Ovary (tissue), 10 donors: ENCODE measurements at places on chromosomes 4 and X. TPM values are rescaled to one million over a fixed set of nuclear protein-coding genes. Genes with fewer than 3 reads are reported as not detected.

DNA sequence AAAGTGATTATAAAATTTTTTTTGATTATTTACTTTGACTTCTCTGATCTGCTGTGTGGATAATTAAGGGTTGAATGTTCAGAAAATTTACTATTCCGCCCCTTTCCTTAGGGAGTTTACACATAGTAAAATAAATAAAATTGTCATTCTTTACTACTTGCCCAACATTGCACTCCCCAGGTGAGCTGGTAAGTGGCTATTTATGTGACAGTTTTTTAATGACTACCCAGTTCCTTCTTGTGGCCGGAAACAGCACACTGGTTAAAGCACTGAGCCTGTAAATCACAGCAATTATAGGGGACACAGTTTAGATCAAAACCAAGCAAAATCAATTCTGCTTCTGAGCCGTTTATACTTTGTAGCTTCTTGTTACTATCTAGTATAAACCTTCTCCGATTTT, 158.1 kb downstream of the FHIP1A start:
- H3K36me3 ChIP-seq, result no peaks in the 10 kb centered on the region
- DNase-seq, result no peak
- H3K4me1 ChIP-seq, result no peaks in the 10 kb centered on the region
- H3K27me3 ChIP-seq, result no peaks in the 10 kb centered on the region
- no peak overlapping the region for H3K4me3 ChIP-seq

GRCh38 chr4:153809916-153810810, 21.3 kb upstream of the SFRP2 start:
- no peak overlapping the region for H3K4me3 ChIP-seq
- no peak for DNase-seq
- no peak overlapping the region for H3K27ac ChIP-seq
- H3K27me3 ChIP-seq, result no peaks in the 10 kb centered on the region
- H3K4me1 ChIP-seq, result no peaks in the 10 kb centered on the region
- no peaks in the 10 kb centered on the region for H3K36me3 ChIP-seq

GRCh38 chrX:71542825-71543224, 9.9 kb downstream of the OGT start:
- H3K27ac ChIP-seq, result no peak overlapping the region
- H3K27me3 ChIP-seq, result no peaks in the 10 kb centered on the region
- H3K4me1 ChIP-seq, result peaks cover 2% of the 10 kb centered on the region
- no peaks in the 10 kb centered on the region for H3K36me3 ChIP-seq
- H3K4me3 ChIP-seq, result no peak overlapping the region
- DNase-seq, result no peak

- no peaks in the 10 kb centered on the region for H3K36me3 ChIP-seq
- H3K4me3 ChIP-seq, result peak overlapping the region; percentile 34
- peaks cover 4% of the 10 kb centered on the region for H3K4me1 ChIP-seq
- peak overlapping the region; percentile 85 for H3K27ac ChIP-seq
- DNase-seq, result peak; percentile 60
Observed at GRCh38 chrX:51893931-51894696, 691 bp downstream of the MAGED1 start.

GRCh38 chr4:83378419-83378818, 43.8 kb upstream of the HPSE start:
- no peak for DNase-seq
- H3K4me1 ChIP-seq, result no peaks in the 10 kb centered on the region
- no peak overlapping the region for H3K27ac ChIP-seq
- no peaks in the 10 kb centered on the region for H3K36me3 ChIP-seq
- no peaks in the 10 kb centered on the region for H3K27me3 ChIP-seq

- H3K36me3 ChIP-seq, result no peaks in the 10 kb centered on the region
- H3K4me1 ChIP-seq, result no peaks in the 10 kb centered on the region
- no peak overlapping the region for H3K27ac ChIP-seq
- no peak for DNase-seq
Observed at GRCh38 chr4:45350438-45350837, 624.1 kb upstream of the GNPDA2 start.

GRCh38 chrX:146934256-146934655, 119.7 kb upstream of the CXorf51A start:
- no peak overlapping the region for H3K27ac ChIP-seq
- H3K4me3 ChIP-seq, result no peak overlapping the region
- no peaks in the 10 kb centered on the region for H3K27me3 ChIP-seq
- no peak for DNase-seq
- no peaks in the 10 kb centered on the region for H3K4me1 ChIP-seq

DNA sequence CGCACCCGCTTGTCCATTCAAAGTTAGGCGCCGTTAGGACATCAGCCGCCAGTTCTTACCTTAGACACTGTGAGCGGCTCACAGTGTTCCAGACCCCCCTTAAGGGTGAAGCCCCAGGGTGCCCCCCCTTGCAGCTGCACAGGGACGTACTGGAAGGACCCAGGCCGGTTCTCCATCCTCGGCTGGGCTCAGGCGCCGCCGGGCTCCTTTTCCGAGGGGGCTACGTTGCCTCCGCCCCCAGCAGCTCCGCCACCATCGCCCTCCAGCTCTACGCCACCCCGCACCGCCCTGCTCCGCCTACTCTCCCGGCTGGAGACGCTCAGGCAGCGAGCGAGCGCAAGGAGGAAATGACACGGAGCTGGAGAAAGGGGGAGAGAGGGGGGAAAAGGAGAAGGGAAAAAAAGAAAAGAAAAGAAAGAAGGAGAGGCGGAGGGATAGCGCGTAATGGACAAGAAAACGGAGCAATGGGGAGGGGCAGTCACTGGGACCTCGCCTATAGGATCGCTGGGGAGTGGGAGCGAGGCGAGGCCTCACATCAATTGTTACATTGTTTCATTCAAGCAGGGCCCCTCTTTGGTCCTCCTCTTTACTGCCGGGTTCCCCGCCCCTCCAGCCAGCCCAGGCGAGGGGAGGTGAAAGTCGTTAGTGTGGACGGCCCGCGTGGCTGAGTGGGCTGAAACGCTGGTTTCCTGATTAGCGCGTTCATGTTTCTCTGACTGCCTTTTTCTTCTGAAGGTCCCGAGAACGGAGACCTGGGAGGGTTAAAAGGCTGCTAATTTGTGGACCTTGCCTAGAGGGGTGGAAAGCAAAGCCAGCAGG, at the start of gene SHROOM4:
TSS of gene SHROOM4 (minus strand) at position 352 of the 819 bp plus-strand sequence. CDS start at position 176, 176 bp downstream.
- peak; percentile 40 for DNase-seq
- peak within 1 kb of the TSS; percentile 3 for H3K27ac ChIP-seq
- H3K4me1 ChIP-seq, result no peaks in the 10 kb centered on the region
- peak within 1 kb of the TSS; percentile 41 for H3K4me3 ChIP-seq

DNA sequence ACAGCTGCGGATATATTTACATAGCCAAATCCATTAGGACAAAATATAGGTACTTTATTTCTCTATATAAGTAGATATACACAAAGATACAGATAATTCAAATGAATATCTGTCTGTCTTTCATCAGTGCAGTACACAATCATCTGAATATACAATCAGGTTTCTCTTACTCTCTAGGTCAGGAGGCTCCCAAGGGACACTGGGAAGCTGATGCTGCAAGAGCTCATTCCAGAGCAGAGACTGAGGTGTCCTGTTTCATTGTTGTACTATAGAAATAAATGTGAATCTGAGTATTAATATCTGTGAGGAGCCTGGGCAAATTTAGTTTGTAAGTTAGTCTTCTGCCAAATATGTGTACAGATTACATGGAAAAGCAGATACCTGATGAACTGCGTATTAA, 4.2 kb downstream of the TLL1 start:
- peaks cover 4% of the 10 kb centered on the region for H3K4me1 ChIP-seq
- no peaks in the 10 kb centered on the region for H3K36me3 ChIP-seq
- DNase-seq, result no peak
- no peak overlapping the region for H3K4me3 ChIP-seq

GRCh38 chrX:56765811-56766553, 36.9 kb downstream of the NBDY start:
- DNase-seq, result no peak
- H3K27me3 ChIP-seq, result no peaks in the 10 kb centered on the region
- no peaks in the 10 kb centered on the region for H3K36me3 ChIP-seq
- no peak overlapping the region for H3K27ac ChIP-seq

GRCh38 chr4:171561419-171561818, 251.8 kb upstream of the GALNTL6 start:
- peaks cover 3% of the 10 kb centered on the region for H3K27me3 ChIP-seq
- DNase-seq, result no peak
- H3K4me1 ChIP-seq, result no peaks in the 10 kb centered on the region
- H3K4me3 ChIP-seq, result no peak overlapping the region
- H3K36me3 ChIP-seq, result no peaks in the 10 kb centered on the region

DNA sequence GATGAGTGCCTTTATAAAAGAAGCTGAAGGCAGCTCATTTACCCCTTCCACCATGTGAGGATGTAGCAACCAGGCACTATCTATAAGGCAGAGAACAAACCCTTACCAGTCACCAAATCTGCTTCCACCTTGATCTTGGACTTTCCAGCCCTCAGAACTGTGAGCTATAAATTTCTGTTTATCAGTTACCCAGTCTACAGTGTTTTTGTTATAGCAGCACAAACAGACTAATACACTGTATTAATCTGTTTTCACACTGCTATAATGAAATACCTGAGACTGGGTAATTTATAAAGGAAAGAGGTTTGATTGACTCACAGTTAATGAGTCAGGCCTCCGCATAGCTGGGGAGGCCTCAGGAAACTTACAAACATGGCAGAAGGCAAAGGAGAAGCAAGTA, 91.2 kb downstream of the SOWAHB start:
- H3K36me3 ChIP-seq, result no peaks in the 10 kb centered on the region
- no peak overlapping the region for H3K27ac ChIP-seq

GRCh38 chrX:118857006-118857405, 33.4 kb downstream of the ZCCHC12 start:
- H3K27ac ChIP-seq, result no peak overlapping the region
- no peaks in the 10 kb centered on the region for H3K27me3 ChIP-seq
- no peaks in the 10 kb centered on the region for H3K4me1 ChIP-seq
- no peaks in the 10 kb centered on the region for H3K36me3 ChIP-seq

DNA sequence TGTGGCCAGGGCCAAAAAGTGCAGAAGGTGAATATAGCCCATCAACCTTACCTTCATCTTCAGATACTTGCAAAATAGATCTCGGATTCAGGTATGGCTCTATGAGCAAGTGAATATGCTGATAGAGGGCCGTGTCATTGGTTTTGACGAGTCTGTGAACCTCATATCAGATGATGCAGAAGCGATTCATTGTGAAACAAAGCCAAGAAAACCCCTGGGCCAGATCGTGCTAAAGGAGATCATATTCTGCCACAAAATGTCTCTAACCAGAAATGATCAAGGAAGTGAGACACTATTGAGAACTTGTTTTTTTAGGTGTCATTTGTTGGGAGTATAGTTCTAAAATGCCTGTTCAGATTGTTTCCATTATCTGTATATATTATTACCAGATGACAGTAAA, 48.3 kb downstream of the PDK3 start:
- H3K4me3 ChIP-seq, result no peak overlapping the region
- no peaks in the 10 kb centered on the region for H3K4me1 ChIP-seq
- DNase-seq, result no peak
- H3K36me3 ChIP-seq, result no peaks in the 10 kb centered on the region

DNA sequence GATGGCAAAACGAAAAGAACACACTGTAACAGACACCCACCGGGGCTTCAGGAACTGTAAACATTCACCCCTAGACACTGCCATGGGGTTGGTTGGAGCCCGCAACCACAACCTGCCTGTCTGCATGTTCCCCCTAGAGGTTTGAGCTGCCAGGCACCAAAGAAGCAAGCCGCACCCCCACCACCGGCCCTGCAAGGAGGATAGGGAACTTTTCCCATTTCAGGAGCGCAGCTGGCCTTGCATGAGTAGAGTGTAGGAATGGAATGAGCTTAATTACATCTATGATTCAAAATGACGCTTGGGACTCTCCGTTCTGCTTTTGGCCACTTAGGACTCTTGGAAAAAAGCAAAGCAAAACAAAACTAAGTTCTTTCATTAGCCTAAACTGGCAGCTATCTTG, 243.6 kb upstream of the CTSO start:
- H3K27me3 ChIP-seq, result no peaks in the 10 kb centered on the region
- H3K27ac ChIP-seq, result no peak overlapping the region
- no peaks in the 10 kb centered on the region for H3K36me3 ChIP-seq
- no peak for DNase-seq
- no peak overlapping the region for H3K4me3 ChIP-seq

DNA sequence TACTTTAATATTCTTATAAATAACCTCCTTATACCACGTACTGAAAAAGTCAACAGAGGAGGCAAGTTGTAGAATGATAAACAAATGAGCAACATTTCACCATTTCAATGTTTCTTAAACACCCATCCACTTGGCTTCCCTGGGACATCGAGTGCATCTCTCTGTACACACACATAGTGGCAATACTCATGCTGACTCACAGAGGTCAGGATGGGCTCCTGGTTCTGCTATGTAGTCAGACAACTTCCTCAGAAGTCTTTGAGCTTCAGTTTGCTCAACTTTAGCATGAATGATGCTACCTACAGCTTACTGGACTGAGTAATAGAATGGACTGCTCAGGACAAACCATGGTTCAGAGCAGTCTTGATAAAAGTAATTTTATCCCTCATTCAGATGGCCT, 56.9 kb downstream of the MAD2L1 start:
- H3K27me3 ChIP-seq, result no peaks in the 10 kb centered on the region
- H3K36me3 ChIP-seq, result no peaks in the 10 kb centered on the region
- H3K27ac ChIP-seq, result no peak overlapping the region
- H3K4me3 ChIP-seq, result no peak overlapping the region

DNA sequence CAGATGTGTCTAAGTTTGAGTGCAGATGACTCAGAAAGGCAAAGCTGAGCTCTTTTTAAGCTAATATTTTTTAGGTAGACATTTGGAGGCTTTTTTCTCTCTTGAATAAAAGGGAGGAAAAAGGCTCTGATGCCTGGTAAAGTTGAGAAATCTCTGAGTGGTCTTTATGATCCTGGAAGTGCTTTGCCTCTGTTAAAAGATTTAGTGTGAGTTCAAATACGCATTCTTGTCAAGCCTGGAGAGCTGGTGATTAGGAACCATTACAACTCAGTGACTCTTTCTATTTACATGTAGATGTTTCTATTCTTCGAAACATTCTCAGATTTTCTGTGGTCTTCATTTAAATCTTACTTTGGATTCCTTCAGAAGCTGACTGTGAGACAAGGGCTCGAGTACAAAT, 143.4 kb upstream of the MED14 start:
- H3K4me3 ChIP-seq, result no peak overlapping the region
- no peaks in the 10 kb centered on the region for H3K4me1 ChIP-seq
- no peak overlapping the region for H3K27ac ChIP-seq
- H3K27me3 ChIP-seq, result no peaks in the 10 kb centered on the region

Gene ATOH1
- not detected for total RNA-seq

Gene SLC6A8
- total RNA-seq, result 23.0 TPM

Gene BST1
- total RNA-seq, result 7.5 TPM

Gene ESX1
- total RNA-seq, result not detected

Gene GPR119
- total RNA-seq, result not detected

Gene KCNIP4
- 1.4 TPM for total RNA-seq

Gene MAGEC2
- total RNA-seq, result not detected

Gene FRMD7
- not detected for total RNA-seq

Gene ATP8A1
- total RNA-seq, result 23.7 TPM

Gene KIAA1210
- total RNA-seq, result not detected
